Neural crest cell (in vitro differentiated cells): ENCODE measurements at places on chromosomes 11 and 22. TPM values are rescaled to one million over a fixed set of nuclear protein-coding genes. Genes with fewer than 3 reads are reported as not detected.

Gene SCN2B
- 0.40 and 0.43 TPM in 2 replicates for total RNA-seq

Gene ARVCF
- 93.5 and 105 TPM in 2 replicates for total RNA-seq

DNA sequence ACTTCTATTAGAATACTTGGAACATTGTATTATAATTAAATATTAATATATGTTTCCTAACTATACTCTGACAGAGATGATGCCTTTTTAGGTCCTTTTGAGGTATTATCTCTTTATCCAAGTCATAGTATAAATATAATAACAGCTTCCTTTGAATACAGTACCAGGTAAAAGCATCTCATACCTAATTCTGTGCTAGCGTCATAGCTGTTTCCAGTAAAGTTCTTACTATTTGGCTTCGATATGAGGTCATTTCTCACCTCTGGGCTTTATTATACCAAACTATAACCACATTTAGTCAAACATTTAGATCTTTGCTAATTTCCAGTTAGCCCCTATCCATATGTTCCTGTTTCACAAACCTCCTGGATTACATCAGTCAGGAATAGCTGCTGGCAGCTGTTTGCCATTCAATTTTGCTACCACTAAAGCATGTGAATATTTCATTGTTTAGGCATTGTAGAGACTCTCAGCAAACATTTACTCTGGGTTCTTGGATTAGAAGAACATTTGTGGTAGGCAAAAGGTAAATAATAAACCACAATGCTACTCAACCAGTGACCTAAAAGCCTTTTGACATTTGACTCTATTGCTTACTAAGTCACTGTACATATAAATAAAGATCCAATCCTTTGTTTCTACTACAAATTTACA lies 255.1 kb downstream of the TTC28 start:
- no peak overlapping the region for H3K27ac ChIP-seq
- H3K4me1 ChIP-seq = peaks cover 22% of the 10 kb centered on the region
- H3K36me3 ChIP-seq = peaks cover 2% of the 10 kb centered on the region
- no peaks in the 10 kb centered on the region for H3K27me3 ChIP-seq

DNA sequence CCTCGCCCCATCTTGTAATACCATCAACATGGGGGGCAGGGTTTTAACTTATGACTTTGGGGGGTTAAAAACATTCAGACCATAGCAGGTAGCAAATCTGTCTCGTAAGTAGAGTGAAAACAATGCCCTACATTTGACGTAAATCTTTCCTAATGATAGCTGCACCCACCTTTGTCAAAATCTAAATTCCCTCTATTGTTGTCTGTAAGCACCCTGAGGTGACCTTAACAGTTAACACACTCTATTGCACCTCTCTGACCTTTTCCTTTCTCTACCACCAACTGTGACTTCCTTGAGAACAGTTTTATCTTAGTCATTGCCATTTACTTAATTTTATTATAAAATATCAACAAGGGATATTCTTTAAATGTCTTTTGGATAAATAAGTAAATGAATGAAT lies 1024.9 kb upstream of the CNTN5 start:
- no peak overlapping the region for H3K27ac ChIP-seq
- H3K4me1 ChIP-seq = no peaks in the 10 kb centered on the region

DNA sequence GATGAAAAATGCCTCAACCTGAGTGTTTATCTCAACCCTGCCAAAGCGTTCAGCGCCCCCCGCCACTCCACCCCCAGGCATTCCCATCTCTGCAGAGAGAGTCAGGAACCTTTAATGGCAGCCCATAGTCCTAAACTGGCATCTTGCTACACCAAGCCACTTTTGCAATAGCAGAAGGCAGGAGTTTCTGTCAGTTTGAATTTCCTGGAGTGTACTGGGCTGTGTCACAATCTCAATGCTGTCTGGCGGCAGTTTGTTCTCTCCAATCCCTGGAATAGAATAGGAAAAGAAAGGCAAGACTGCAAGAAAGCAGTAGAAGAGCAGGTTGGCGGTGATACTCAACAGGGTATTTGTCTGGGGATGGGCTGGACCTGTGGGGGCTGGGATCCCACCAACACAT lies 32.9 kb upstream of the FLI1 start:
- H3K27ac ChIP-seq = no peak overlapping the region
- H3K4me3 ChIP-seq = no peak overlapping the region
- no peak for DNase-seq

DNA sequence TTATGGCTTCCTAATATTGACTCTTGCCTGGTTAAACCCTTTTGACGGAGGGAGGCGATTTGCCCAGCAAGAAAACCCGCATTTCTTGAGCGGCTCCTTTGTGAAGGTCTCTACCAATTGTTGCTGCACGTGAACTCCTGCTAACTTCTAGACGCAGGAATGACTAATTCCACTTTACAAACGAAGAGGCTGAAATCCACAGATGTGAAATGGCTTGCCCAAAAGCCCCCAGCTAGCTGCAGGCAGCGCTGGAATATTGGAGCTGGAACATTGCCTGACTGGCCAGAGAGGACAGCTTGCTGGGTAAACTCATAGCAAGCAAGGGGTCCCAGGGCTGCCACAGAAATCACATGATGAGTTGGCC lies 542 bp downstream of the GCAT start:
- H3K36me3 ChIP-seq = no peaks in the 10 kb centered on the region
- DNase-seq = no peak
- H3K27me3 ChIP-seq = peaks cover 4% of the 10 kb centered on the region
- peak overlapping the region; percentile 78 for H3K27ac ChIP-seq
- peaks cover 52% of the 10 kb centered on the region for H3K4me1 ChIP-seq
- peak overlapping the region; percentile 94 for H3K4me3 ChIP-seq

DNA sequence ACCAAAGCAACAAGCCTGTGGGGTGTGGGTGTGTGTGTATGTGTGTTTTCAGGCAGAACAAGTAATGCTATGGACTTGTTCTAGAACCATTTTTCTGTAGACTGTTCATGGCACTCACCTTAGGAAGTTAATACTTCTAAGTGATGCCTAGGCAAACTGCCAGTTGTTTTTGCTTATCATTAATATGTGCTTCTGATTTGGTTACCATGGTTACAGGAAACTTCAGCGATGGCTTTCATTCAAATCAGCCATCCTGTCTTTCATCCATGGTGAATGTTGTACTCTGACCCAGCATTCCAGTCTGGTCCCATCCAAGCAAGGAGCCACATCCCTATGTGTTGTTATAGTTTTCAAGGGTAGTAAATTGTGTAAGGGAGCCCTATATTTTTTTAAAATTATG lies 49.8 kb upstream of the ARHGAP20 start:
- H3K27ac ChIP-seq = no peak overlapping the region
- no peaks in the 10 kb centered on the region for H3K36me3 ChIP-seq
- H3K4me3 ChIP-seq = no peak overlapping the region
- no peaks in the 10 kb centered on the region for H3K27me3 ChIP-seq
